ENCODE measurements at places on chromosomes 6 and 20. TPM values are rescaled to one million over a fixed set of nuclear protein-coding genes. Genes with fewer than 3 reads are reported as not detected.

DNA sequence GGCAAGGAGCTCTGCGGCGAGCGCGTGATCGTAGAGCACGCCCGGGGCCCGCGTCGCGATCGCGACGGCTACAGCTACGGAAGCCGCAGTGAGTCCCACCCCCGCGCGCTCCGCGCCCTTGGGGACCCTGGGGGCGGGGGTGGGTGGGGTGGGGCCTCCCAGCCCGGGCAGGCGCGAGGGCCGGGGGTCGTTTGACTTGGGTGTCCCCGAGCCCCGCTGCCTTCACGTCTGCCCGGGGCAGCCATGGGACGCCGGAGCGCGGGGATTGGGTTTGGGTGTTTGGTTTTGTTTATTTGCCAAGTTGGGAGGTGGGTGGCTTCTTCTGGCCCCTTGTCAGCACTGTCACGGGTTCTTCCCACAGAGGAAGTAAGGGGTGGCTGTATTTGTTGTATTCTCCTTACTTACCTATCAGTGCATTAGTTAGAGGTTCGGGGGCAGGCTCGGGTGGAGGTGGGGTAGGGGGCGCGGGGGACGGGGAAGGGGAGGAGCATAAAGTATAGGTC, 777 bp downstream of the SRSF6 start:
- DNase-seq: no peak

GRCh38 chr6:5305968-5306626, 44.8 kb downstream of the FARS2 start:
- DNase-seq: peak; percentile 12

DNA sequence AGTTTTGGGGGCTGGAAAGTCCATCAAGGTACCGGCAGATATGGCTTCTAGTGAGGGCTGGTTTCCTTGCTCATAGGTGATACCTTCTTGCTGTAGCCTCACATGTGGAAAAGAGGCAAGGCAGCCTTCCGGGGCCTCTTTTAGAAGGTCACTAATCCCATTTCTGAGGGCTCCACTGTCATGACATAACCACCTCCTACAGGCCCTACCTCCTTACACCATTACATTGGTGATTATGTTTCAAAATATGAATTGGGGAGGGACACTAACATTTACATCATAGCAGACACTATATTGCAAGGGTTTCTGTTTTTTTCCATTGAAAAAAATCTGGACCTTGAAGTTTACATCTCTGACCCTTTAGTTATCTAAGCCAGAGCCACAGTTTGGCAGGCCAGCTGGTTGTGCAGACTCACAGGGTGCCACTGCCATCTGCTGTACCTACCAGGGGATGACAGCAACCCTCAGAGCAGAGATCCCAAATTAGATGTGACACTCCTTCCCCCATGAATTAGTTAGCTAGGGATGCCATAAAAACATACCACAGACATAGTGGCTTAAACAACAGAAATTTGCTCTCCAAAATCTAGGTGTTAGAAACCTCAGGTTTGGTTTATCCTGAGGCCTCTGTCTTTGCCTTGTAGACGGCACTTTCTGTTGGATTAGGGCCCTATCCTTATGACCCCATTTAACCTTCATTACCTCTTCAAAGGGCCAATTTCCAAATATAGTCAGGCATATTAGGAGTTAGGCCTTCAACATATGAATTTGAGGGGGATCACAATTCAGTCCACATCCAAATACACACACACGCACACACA, 166.4 kb upstream of the RNF217 start:
- DNase-seq: peak; percentile 30

DNA sequence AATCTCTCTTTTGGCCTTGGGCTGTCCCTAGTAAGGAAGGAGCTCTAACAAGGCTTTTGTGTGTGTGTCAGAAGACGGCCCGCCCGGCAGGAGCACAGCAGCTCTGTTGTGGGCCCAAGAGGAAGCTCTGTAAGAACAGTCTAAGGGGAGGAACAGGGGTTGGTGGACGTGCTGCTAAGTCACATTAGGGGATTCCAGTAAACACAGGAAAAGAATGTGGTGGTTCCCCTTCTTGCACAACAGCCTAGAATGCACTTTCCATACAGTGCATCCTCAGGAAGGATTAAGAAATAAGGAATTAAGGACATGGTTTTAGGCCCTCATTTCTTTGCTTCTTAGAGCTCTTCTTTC, 114.5 kb downstream of the RNF144B start:
- DNase-seq: no peak

EDN3 gene
- 1.4 TPM for total RNA-seq

GRCh38 chr20:58194175-58194791, 34.2 kb downstream of the ANKRD60 start:
- no peak for DNase-seq

GRCh38 chr20:64171211-64171610, 7.0 kb downstream of the MYT1 start:
- no peak for DNase-seq

GRCh38 chr6:129994410-129994809, 24.0 kb upstream of the L3MBTL3 start:
- no peak for DNase-seq

GRCh38 chr6:22392711-22393110, 95.9 kb upstream of the PRL start:
- no peak for DNase-seq

- DNase-seq: peak; percentile 46
Measured at GRCh38 chr20:1943275-1944002, 48.2 kb downstream of the SIRPA start.

DNA sequence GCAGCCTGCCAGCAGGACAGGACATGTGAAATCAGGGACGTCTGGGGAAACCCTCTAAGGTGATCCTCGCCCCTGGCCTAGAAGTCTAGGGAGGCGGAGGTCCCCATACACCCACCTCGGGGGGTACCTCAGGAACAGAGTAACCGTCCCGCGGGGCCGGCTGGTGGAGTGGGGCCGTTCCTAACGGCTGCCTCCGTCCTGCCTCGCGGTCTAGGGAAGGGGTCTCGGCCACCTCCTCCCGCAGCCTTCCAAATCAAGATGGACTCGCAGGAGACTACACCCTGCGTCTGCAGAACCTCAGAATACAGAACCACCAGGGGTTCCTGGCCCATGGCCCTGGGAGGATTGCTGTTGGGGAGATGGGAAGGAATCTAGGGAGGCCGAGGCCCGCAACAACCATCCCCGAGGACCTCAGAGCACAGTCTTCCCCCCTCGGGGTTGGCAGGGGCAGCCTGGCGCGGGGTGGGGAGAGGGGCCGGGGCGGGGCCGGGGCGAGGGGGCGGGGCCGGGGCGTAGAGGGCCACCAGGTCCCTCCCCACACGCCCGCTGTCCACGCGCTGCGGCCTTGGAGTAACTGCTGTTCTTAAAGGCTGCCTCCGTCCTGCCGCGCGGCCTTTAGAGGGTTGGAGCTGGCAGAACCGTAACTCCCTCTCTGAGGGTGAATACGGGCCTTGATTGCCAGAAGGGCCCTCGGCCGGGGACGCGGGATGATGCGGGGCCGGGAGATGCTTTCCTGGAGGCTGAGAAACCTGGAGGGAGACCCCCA, 89.0 kb upstream of the MLN start:
- DNase-seq: no peak

- no peak for DNase-seq
Measured at GRCh38 chr20:19022118-19022575, 190.3 kb upstream of the SLC24A3 start.

LCA5 gene
- total RNA-seq: 5.6 TPM

DNA sequence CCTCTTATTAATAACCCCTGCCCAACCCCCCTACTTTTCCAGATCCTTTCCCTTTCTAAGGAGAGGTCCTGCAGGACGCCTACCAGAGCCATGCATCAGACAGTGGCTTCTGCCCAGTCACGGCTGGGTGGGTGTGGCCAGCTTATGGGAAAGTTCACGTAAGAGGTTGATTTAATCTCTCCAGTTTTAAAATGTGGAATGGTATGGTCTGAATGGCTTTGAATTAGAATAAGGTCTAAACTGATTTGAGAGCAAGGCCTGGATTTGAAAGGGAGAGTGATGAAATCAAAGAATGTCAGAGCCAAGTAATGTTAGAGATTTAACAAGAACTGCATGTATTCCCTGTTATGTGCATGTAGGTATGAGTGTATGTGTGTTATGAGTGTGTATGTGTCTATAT, 275.7 kb downstream of the PAX1 start:
- DNase-seq: no peak

MAFB gene
- total RNA-seq: 3.7 TPM

- DNase-seq: no peak
Measured at GRCh38 chr6:108163267-108163643, 2.6 kb upstream of the NR2E1 start.

PLCB4 gene
- 15.0 TPM for total RNA-seq

DNA sequence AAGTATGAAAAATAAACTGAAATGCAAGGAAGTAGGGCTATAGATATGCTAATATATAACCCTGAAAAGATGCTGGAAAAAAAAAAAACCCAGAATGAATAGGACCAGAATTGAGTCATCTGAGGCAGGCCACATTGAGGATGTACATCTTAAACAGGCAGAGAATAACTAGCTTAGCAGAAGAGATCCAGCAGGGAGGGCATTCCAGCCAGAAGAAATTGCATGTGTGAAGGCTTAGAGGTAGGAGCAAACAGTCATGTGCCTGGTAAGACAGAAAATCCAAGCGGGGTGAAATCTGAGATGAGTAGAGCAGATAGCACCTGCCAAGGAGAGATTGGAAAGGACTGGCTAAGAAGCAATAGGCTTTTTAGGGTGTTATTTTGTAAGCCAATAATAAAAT, 2.6 kb downstream of the COL19A1 start:
- DNase-seq: no peak

GRCh38 chr6:163320804-163321203, 93.7 kb upstream of the QKI start:
- no peak for DNase-seq

- DNase-seq: no peak
Measured at GRCh38 chr20:64082126-64082731, 2.0 kb downstream of the LKAAEAR1 start.

DNA sequence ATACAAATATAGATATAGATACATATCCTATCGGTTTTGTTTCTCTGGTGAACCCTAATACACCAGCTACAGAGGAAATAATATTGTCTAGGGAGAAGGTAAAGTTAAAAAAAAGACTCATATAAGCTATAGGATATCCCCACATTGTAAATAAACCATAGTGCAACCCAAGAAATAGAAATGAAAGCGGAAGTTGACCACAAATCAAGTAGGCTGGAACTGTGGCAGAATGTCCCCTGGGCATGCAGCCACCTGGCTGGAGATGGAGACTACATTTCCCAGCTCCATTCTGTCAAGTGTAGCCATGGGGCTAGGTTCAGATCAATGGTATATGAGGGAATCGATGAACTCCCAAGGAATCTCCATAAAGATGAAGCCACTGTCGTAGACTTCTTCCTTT, 70.1 kb upstream of the RPS6KA2 start:
- DNase-seq: no peak

DNA sequence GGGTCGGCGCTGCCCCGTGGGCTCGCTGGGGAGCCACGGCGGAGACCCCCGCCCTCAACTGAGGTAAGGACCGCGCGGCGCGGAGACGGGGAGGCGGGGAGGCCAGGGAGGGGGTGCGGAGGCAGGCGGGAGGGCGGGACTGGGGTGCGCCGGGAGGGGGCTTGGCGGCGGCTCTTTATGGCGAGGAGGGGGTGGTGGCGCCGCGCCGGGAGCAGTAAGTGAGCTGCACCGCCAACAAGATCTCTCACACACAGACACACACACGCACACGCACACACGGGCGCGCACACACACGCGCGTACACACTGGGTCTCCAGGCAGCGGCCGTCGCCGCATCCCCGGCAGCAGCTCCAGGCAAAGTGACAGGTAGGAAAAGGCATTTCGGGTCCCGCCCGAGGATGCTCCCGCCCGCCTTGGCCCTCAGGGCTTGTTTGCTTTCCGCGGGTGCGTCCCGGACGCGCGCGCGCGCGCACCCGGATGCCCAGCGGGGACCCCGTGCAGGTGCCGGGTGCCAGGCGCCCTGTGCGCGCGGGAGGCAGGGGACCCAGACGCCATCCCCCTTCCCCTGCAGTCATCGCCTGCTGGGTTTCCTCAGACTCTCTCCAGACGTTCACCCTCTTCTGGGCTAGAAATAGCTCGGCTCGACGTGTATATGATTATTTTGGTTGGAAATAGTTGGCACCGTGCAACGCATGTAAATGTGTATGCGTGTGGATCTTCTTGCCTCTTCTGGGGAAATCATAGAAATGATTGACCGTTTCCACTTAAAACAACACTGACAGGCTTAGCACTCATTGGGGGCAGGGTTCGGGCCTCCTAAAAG, at the start of gene PLCB4:
Gene PLCB4 (plus strand): TSS at position 247 of the 823 bp plus-strand sequence. CDS start 238,728 bp downstream, outside the sequence.
- peak; percentile 60 for DNase-seq

PRIM2 gene
- total RNA-seq: 17.3 TPM

GRCh38 chr6:53869964-53870363, 75.2 kb downstream of the LRRC1 start:
- peak; percentile 18 for DNase-seq

DNA sequence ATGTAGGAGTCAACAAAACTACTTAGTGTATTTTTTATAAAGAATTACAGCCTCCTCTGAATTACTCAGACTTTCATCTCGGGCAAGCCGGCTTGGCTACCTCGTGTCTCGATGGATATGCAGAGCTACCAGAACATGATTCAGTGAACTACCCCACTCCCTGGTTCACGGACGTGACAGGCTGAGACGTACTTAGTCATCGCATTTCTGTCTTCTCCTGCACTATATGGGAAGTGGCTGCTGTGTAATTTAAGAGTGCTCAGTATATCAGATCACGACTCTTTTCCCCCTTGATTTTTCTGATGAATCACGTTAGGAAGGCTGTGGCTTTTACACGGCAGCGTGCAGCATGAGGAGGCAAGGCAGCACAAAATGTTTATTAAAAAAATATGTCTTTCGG, 302.7 kb upstream of the ZFP64 start:
- DNase-seq: peak; percentile 34

EPPIN gene
- total RNA-seq: not detected

DNA sequence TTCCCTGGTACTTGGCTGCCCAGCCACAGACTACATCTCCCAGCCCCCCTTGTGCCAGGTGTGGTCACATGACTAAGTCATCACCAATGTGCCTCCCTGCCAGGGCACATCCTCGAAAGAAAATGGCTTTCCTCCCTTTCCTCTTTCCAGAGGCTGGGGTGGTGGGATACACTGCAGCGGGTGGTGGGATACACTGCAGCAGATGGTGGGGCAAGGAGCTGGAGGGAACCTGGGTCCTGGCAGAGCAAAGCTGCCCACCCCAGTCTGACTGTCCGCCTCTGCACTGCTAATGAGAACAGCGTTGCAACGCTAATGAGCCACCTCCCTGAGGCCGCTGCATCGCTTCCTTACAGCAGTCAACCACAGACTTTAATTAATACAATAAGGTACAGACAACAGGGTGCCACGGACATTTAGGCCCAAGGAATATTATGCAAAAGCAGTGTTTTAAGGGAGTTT, 125.3 kb downstream of the PREX1 start:
- DNase-seq: no peak

GRCh38 chr20:2919518-2920245, 46.4 kb downstream of the PTPRA start:
- peak; percentile 16 for DNase-seq

SLC17A2 gene
- total RNA-seq: 7.7 TPM

DNA sequence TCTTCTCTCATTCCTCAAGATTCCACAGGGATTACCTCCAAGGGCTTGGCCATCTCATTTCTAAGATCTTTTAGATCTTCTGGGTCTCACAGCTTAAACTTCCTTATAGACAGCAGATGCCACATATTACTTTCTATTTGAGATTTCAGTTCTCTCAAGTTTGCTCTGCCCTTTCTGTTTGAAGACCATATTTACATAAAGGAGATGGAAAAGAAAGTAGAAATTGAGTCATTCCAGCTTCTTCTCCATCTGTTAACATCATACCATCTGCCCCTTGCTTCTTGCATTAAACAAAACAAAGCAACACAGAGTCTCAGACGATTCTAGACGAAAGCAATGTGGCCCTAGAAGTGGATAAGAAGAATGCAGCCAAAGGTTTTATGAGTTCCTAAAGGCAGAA, 203.4 kb downstream of the TTLL2 start:
- no peak for DNase-seq

- DNase-seq: no peak
Measured at GRCh38 chr6:82619573-82619972, 256.0 kb downstream of the TPBG start.

C6orf58 gene
- total RNA-seq: not detected

FGD2 gene
- 2.5 TPM for total RNA-seq

Data from hepatocyte (in vitro differentiated cells).